ENCODE measurements at places on chromosomes 2 and 18.

GRCh38 chr2:173079973-173080860 is 4.6 kb downstream of the MAP3K20 start:
- peak; percentile 40 for DNase-seq

DNA sequence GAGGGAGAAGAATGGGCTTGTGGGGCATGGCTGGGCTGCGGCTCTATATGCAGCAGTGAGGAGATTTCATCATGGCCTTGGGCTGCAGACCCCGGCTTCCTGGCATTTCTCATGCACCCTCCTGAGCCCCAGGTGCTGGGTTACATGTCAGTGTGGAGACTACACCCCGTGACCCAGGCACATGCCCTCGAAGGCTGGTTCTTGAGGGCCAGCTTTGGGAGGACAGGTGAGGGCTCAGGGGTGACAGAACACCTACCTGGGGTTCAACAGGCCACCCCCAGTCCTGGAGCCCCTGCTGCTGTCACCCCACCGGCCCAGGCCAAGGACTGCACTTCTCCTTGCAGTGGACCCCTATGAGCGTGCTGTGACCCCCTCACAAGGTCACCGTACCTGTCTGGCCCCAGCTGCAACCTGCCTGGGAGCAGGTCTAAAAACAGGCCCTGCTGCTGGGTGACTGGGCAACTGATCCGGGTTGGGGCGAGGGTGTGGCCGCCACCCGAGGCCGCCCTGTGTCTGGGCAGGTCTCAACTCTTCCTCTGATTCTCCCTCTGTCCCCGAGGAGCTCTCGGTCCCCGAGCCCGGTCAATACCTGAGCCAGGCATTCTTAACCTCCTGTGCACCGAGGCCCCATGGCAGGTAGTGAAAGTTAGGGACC is 94.8 kb upstream of the OTOS start:
- no peak for DNase-seq

DNA sequence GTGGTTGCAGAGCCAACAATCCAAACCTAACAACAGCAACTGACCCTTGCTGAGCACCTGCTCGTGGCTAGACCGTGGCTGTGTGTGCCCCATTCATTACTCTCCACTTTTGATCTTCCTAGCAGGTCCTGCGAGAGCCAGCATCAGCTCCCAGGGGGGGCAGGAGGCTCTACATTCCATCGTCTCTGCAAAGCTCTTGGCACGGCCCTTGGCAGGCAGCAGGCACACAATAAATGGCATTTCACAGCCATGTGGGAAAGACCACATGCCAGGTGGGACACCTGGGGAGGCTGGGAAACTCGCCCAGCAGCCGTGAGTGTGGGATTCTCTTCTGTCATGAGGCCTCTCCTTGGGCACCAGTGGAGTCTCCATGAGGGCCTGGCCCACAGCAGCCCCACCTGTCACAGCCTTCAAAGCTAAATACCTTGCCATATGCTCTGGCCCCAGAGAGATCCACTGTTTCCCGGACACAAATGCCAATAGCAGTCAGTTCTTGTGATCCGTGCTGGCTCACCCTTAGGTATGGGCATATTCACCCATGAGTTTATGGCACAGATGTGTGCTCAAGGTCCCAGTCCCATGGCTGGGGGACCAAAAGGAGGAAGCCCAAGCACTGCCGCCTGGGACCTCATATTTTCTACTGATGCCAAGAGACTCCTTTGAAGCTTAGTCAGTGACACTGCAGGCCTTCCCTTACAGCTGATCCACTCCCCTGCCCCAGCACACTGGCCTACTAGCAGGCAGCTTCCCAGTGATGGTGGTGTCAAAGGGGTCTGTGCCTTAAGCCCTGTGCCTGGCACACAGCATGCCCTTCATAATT is 6.8 kb upstream of the TEX51 start:
- DNase-seq = no peak

- no peak for DNase-seq
Observed at GRCh38 chr2:220159738-220160137, 532.3 kb downstream of the SLC4A3 start.

DNA sequence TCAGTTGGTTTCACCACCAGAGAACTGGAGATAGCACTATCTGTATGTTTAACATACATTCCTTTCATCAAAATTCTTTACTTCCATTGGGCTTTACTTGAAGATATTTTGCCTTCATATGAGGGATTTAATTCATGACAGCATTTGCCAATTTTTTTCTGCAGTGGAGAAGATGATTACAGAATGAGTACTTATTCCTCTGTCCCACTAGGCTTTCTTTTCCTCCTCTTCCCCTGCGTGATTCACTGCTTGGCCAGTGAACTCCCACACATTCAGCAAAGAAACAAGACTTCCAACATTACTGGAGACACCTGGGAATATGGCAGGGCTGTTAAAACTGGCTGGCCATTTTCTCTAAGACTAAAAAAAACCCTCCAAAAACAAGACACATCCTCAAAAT is 425.8 kb upstream of the KCNH7 start:
- DNase-seq = no peak

DNA sequence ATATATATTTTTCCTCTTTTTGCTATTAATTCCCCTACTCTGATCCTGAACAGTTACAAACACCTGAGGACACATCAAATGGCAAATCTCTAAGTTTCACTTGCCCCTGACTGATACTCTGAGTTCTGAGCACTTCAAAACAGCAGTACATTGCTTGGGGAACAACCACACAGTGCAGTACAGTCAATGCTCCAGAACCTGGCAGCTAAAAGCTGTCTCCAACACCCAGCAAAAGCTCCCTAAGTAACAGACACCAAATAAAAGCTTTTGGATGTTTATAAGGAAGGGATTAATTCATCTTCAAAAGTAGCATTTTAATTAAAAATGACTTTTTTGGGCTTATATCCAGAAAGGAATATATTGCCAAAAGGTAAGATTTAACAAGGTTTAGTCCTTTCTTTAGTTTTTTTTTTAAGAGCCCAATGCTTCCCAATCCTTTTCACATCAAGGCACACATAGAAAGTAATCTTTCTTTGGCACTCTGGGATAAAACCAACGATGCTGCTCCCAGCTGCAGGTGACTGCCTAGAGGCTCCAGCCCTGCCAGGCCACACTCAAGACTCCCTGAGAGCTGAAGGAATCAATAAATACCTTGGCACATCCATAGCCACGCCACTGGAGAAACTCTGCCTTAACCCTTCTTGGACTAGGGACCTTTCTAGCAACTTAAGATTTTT is 164.9 kb upstream of the ZFP36L2 start:
- DNase-seq = no peak

DNA sequence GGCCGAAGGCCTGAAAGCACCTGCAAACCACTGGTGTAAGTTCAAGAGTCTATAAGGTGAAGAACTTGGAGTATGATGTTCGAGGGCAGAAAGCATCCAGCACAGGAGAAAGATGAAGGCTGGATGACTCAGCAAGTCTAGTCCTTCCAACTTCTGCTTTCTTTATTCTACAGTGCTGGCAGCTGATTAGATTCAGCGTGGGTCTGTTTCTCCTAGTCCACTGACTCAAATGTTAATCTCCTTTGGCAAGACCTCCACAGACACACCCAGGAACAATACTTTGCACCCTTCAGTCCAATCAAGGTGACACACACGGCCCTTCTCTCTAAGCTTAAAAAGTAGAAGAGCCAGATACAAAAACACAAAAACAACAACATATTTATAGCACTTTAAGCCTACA is 43.4 kb downstream of the NMS start:
- no peak for DNase-seq

GRCh38 chr18:48098007-48098406 is 167.5 kb upstream of the SMAD2 start:
- no peak for DNase-seq

- peak; percentile 22 for DNase-seq
Observed at GRCh38 chr2:101296371-101296770, 12.1 kb downstream of the RNF149 start.

DNA sequence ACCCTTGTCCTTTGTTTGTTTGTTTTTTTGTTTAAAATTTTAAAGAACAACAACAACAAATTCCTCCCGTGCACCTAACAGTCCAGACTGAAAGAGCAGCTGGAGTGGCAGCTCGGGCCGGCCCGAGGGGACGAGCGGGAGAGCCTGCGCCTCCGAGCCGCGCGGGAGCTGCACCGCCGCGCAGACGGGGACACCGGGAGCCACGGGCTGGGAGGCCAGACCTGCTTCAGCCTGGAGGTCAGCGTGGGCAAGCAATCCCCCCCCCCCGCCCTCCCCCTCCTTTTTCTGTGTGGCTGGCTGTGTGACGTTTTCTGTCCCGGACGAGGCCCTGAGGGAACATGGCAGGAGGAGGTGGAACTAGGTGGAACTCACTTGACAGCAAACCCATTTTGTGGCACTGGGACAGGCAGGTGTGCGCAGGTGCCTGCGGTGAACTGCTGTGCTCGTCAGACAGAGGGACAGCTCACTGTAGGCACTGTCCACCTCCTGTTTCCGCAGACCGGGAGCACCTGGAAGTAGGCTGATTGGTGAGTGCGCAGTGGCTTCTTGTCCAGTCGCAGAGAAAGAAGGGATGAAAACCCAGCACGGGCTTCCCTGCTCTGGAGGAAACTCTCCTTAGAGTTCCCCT is 80.6 kb downstream of the MTCL1 start:
- no peak for DNase-seq

DNA sequence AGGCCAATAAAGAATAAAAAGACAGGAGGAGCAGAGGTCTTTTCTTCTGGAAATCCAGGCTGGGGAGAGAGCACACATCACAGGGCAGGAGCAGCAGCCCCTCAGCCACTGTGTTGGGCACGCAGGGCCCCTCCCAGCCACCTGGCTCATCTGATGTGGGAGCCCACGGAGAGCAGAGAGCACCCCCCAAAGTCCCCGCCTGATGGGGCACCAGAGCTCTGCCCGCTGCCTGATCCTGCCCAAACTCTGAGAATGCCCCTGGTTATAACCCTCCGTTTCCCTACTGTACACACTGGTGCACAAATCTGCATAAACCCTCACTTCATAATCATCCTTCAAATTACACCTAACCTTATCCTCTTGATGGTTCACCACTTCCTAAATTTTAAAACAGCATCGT is 111.3 kb downstream of the HDAC4 start:
- no peak for DNase-seq

DNA sequence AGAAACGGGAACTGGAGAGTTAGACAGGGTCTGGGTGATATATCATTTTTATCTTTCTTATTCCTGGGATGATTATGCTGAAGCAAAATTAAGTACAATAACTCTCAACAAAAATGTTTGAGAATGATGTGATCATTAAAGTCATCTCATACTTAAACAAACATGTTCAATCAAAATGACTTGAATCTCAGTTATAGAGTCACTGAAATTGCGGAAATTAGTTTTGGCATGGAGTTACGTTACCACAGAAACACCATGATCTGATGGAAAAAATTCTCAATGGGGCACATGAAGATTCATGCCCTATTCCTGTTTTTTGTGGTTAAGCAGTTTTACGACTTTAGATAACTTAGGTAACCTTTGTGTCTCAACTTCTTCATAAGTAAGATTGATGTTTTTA is 757.7 kb downstream of the EPHA4 start:
- no peak for DNase-seq

DNA sequence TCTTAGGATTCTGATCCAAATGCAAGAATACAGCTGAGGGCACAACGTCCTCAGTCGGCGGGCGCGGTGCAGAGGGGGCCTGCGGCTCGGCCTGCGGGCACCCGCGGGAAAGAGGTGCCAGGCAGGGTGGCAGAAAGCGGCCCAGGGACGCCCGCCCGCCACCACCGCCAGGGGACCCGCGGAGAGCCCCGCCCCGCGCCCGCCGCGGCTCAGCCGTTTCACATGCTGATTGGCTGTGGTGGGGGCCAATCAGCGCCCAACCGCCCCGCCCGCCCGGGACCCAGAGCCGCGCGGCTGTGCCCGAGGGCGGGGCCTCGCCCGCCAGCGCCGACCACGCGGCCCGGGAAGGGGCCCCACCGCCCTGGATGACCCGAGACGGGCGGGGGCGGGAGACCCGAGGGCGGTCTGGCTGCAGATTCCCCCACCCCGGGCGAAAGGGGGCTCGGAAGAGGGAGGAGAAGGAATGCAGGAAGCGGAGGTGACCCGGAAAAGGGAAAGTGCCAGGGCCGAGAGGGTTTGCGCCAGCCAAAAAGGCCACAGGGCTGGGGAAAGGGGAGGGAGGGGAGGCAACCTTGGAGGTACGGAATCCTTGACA is 8.0 kb downstream of the IRS1 start:
- DNase-seq = peak; percentile 98

DNA sequence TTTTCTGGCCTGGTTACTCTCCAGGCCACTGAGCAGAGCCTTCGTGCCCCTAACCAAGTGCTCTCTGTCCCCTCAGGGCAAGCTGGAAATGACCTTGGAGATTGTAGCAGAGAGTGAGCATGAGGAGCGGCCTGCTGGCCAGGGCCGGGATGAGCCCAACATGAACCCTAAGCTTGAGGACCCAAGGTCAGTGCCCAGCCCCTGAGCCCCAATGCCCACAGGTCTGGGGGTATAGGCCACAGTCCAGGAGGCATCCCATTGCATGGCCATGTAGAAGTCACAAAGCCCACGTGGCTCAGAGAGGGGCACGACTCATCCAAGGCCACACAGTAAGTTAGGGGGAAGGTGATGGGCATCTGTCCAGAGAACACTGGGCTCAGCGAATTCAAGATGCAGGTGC is 227.6 kb downstream of the DYSF start:
- DNase-seq = no peak

GRCh38 chr2:32683520-32684086 is 55.8 kb downstream of the TTC27 start:
- DNase-seq = no peak

DNA sequence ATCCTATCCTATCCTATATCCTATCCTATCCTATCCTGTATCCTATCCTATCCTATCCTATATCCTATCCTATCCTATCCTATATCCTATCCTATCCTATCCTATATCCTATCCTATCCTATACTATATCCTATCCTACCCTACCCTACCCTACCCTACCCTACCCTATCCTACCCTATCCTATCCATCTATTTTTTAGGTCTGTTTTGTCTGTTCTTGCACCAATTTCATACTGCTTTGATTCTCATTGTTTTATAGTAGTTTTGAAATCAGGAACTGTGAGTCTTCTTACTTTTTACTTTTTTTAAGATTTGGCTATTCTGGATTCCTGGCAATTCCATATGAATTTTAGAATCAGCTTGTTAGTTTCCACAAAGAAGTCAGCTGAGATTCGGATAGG is 118.5 kb downstream of the TGFA start:
- no peak for DNase-seq

- no peak for DNase-seq
Observed at GRCh38 chr2:217680381-217680780, 322.4 kb downstream of the TNS1 start.

DNA sequence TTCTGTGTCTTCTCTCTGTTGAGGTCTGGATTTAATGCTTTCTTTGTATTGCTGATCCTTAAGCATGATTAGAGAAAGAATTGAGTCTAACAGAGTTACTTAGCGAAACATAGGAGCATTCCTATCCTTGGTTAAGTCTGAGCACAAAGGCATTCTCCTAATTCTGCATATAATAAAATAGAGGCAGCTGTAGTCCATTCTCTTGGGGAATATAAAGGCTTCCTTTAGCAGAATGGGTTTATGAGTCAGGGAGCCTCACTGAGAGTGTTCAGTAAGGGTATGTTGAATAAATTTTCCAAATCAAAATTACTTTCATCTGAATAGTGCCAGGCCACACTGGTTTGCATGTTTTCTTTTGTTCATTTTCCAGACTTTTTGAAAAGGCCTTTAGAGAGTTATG is 101.5 kb downstream of the GALNT1 start:
- DNase-seq = no peak

GRCh38 chr18:51010218-51010617 is 19.8 kb upstream of the SMAD4 start:
- DNase-seq = no peak

- DNase-seq = peak; percentile 44
Observed at GRCh38 chr18:36352384-36352783, 54.9 kb downstream of the FHOD3 start.

Data from hepatic stellate cell (primary cell).